ENCODE measurements at places on chromosomes 7 and 10.

DNA sequence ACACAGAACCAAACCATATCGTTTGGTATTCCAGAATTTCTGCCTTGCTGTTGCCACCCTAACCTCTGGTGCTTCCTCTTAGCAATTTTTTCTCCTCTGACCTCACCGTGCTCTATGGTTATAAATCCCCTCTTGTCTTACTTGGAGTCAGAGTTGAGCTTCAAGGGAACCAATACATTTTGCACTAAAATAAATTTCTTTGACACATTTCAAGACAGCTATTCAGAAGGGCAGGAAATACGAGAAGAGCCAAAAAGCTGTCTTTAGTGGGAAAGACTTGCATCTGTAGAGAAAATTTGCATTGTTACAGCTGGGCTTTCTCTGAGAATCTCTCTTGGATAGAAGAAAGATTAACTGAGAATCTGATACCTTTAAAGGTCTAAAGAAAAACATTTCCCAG is 14.5 kb upstream of the AKR1C2 start:
- DNase-seq, result no peak

DNA sequence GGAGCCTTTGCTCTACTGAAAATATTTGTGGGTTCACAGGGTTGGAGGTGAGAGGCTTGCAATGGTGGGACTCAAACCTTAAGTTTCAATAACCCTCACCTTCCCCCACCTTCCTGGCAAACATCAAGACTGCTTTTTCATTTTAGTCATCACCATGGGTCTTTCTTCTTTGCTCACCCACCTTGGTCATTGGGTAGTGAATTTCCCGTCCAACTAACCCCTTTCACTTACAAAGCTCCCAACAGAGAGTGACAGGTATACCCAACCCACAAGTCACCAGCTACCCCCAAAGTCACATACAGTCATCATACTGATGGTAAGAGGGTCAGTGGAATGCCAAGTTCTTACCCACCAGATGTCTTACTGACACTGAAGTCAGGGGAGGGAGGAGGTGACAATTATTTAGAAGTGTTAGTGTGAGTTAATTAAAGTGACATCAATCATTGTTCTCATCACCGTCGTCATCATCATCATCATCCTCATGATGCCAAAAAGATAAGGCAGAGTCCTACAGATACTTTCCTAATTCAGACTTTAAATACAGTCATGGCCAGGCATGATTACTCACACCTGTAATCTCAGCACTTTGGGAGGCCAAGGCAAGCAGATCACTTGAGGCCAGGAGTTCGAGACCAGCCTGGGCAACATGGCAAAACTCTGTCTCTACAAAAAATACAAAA is 49.0 kb downstream of the PIK3AP1 start:
- DNase-seq, result no peak

DNA sequence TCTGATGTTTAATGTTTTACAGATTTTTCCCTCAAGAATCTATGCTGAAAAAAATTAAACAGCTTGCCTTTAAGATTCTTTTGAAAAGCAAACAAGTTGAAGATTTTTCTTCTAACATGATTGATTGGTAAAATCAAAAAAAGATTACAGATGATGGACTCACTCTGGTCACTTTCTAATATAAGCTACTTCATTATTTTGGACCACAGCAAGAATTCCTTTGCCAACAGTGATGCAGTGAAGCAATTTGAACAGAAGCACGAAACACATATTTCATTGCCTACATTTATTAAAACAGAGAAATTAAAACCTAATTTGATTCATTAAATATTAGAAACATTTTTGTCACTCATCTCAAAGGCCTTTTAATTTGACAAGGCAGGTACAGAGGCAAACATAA is 82.1 kb upstream of the SGCE start:
- DNase-seq, result no peak

GRCh38 chr7:91266689-91267090 is 2.5 kb downstream of the FZD1 start:
- DNase-seq, result no peak

DNA sequence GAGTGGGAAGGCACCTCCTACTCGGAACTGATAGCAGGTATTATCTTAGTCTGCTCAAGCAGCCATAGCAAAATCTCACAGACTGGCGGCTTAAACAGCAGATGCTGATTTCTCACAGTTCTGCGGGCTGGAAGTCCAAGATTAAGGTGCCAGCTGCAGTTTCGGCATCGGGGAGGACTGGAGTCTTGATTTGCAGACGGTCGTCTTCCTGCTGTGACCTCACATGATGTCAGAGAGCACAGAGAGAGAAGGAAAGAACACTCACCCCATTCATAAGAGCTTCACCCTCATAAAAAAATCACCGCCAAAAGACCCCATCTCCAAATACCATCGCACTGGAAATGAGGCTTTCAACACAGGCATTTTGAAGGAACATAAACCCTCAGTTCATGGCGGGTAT is 216.5 kb upstream of the PITRM1 start:
- no peak for DNase-seq

DNA sequence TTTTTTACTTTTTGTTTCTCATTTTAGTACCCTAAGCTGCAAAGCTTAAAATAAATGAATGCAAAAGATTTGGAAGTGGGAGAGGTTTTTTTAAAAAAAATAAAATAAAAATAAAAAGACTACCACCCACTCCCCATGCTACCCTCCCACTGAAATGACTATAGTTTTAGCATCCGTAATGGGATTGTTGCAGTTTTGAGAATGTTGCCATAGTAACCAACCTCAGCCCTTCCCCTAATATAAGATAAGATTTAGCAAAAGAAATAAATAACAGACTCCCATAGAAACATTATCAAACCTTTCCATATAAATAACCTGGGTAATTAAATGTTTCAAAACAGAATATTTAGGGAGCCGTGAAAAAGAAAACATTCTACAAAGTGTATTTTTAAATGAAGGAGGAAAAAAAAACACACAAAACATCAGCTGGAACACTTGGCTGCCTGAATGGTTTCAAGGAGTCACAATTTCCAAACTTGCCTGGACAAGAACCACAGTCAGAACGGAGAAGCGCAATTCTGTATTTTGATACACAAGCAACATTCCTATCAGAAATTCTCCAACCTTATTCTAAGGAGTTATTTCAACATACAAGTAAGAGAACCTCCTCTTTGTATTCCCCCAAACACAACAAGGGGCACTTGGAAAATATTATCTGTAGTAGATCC is 57.4 kb downstream of the DGKI start:
- no peak for DNase-seq

DNA sequence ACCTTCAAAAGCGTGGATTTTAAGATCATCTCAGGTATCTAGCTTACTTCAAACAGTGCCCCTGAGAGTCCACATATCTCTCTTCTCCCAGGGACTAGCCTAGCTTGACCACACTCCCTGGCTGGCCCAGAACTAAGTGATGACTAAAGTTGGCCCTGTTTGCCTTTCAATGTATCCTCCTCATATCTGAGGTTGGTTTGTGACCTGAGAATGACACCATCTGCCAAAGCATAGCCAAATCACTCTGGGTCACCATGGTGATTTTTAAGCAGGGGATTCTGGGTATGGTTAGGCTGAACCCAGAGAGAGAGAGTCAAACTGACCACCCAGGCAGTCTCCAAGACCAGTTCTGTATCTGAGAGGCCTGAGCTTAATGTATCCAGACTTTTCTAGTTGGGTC is 16.2 kb downstream of the CNNM1 start:
- no peak for DNase-seq
